ENCODE measurements at places on chromosomes 2 and 18. TPM values are rescaled to one million over a fixed set of nuclear protein-coding genes. Genes with fewer than 3 reads are reported as not detected.

EN1 gene
- 0.05 TPM for total RNA-seq

KCNF1 gene
- total RNA-seq, result 0.57 TPM

SCYGR4 gene
- not detected for total RNA-seq

CCDC102B gene
- 6.1 TPM for total RNA-seq

PTH2R gene
- 0.38 TPM for total RNA-seq

SLC1A4 gene
- 12.5 TPM for total RNA-seq

ACMSD gene
- not detected for total RNA-seq

SAG gene
- 0.61 TPM for total RNA-seq

KANSL3 gene
- 21.2 TPM for total RNA-seq

EVX2 gene
- not detected for total RNA-seq

MC2R gene
- 0.05 TPM for total RNA-seq

DHX57 gene
- total RNA-seq, result 13.8 TPM

PLEKHB2 gene
- total RNA-seq, result 41.8 TPM

AQP12A gene
- not detected for total RNA-seq

SLC9A4 gene
- 0.05 TPM for total RNA-seq

CCDC178 gene
- 0.24 TPM for total RNA-seq

TSPYL6 gene
- not detected for total RNA-seq

GATA6 gene
- total RNA-seq, result 0.47 TPM

IL36A gene
- 0.99 TPM for total RNA-seq

PRSS56 gene
- total RNA-seq, result 0.19 TPM

HAUS1 gene
- total RNA-seq, result 72.9 TPM

ANKRD62 gene
- not detected for total RNA-seq

PAX8 gene
- total RNA-seq, result 0.19 TPM

FAHD2A gene
- 30.2 TPM for total RNA-seq

CHAC2 gene
- 8.1 TPM for total RNA-seq

All from thymus (tissue), 14 donors.